Activated T-helper 9 cell treated with anti-CD3 and anti-CD28 coated beads, Interleukin-2, amount 50 U/mL, for 16 hours (primary cell): ENCODE measurements at places on chromosomes 3 and 15.

- DNase-seq: no peak
These were observed 2.0 kb downstream of the CIB2 start for GRCh38 chr15:78129077-78129750.

GRCh38 chr3:17118771-17119170, 234.0 kb downstream of the PLCL2 start:
- DNase-seq: no peak

- DNase-seq: no peak
These were observed 117.2 kb downstream of the TLE3 start for GRCh38 chr15:69980341-69981059.

- no peak for DNase-seq
These were observed 14.3 kb upstream of the FBXL22 start for GRCh38 chr15:63582718-63583426.

GRCh38 chr3:128603811-128604775, 46.5 kb downstream of the RPN1 start:
- DNase-seq: no peak

GRCh38 chr3:22732641-22733040, 470.5 kb upstream of the UBE2E2 start:
- no peak for DNase-seq

GRCh38 chr3:156681002-156681401, 6.6 kb downstream of the TIPARP start:
- no peak for DNase-seq

DNA sequence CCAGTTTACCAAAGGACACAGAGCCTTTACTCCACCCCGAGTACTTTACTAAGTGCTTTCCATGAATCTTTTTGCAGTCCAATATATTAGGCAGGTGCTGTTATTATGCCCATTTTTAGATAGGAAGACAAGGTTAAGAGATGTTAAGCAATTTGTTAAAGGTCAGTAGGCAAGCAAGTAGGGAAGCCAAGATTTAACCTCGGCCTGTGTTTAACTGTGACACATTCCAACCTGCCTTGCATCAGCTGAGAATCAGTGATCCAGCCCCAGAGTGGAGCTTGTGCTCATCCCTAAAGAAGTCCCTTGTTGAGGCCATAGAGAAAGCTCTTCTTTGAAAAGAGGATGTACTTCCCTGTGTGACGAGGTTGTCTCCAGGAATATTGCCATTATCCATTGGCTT, 51.3 kb upstream of the C15orf61 start:
- no peak for DNase-seq
